Stimulated activated CD4-positive, alpha-beta T cell treated with anti-CD3 and anti-CD28 coated beads, Interleukin-2, amount 100 ng/mL, for 24 hours (primary cell): ENCODE measurements at places on chromosomes 13 and 19.

DNA sequence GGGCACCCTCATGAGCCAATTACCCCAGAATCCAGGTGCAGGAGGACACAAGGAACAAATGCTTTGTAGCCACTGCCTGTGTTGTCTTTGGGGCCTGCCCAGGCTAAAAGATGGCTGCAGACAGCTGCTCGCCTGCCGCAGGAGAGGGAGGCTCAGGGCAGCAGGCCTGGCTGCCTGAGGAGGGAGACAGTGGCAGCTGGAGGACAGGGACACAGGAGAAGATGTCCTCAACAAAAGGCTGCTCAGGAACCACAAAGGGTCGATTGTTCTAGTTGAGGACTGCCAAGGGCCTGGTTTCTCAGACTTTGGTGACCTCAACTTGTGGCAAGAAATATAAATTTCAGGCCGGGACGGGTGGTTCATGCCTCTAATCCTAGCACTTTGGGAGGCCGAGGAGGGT is 7.6 kb downstream of the SIRT2 start:
- no peak for DNase-seq

GRCh38 chr19:15115762-15116615 is 8.8 kb downstream of the SYDE1 start:
- no peak for DNase-seq

GRCh38 chr19:54576411-54576976 is 2.9 kb downstream of the LILRA2 start:
- DNase-seq, result no peak

- DNase-seq, result no peak
Observed at GRCh38 chr19:1384085-1384462, 367 bp downstream of the NDUFS7 start.

DNA sequence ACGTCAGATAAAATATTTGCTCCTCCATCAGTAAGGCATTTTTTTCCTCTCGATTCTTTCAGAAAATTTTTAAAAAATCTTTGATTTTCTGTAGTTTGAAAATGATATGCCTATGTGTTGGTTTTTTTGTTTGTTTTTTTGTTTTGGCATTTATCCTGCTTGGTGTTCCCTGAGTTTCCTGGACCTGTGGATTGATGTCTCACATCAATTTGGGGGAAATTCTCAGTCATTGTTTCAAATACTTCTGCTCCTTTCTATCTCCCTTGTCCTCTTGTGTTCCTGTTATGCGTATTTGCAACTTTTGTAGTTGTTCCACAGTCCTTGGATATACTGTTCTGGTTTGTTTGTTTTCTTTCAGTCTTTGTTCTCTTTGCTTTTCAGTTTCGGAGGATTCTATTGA is 18.8 kb upstream of the FLT1 start:
- no peak for DNase-seq
